ENCODE measurements at places on chromosomes 13 and 19. TPM values are rescaled to one million over a fixed set of nuclear protein-coding genes. Genes with fewer than 3 reads are reported as not detected.

The CYP4F8 gene
- total RNA-seq = not detected

The GARIN5A gene
- total RNA-seq = 0.84 TPM

The ZNF628 gene
- 5.4 TPM for total RNA-seq

The C19orf73 gene
- 2.2 TPM for total RNA-seq

The ZNF681 gene
- 1.3 TPM for total RNA-seq

The ZNF549 gene
- 2.5 TPM for total RNA-seq

The TPTE2 gene
- total RNA-seq = not detected

The GZMM gene
- total RNA-seq = 0.30 TPM

The CEACAM8 gene
- not detected for total RNA-seq

The CNN2 gene
- total RNA-seq = 303 TPM

The MEF2B gene
- 0.15 TPM for total RNA-seq

The PPM1N gene
- total RNA-seq = 0.89 TPM

The NAPSA gene
- 0.45 TPM for total RNA-seq

The ZNF177 gene
- 5.4 TPM for total RNA-seq

The TUBA3C gene
- not detected for total RNA-seq

The CD33 gene
- not detected for total RNA-seq

The AMH gene
- 0.67 TPM for total RNA-seq

The ZNF578 gene
- 0.74 TPM for total RNA-seq

The APOC4 gene
- total RNA-seq = not detected

The USHBP1 gene
- total RNA-seq = not detected

The CNFN gene
- not detected for total RNA-seq

The LIN37 gene
- 15.3 TPM for total RNA-seq

The FBXO17 gene
- 20.3 TPM for total RNA-seq

The FAM216B gene
- total RNA-seq = not detected

The ATP8B3 gene
- 5.5 TPM for total RNA-seq

All from bronchus fibroblast of lung (primary cell).